EH (cell line): ENCODE measurements at places on chromosomes 12 and 14.

GRCh38 chr14:52377940-52378339, 63.8 kb downstream of the PTGER2 start:
- DNase-seq: no peak

GRCh38 chr12:41919526-41920261, 225.0 kb downstream of the GXYLT1 start:
- DNase-seq: no peak

- no peak for DNase-seq
Measured at GRCh38 chr12:114335607-114336006, 70.3 kb downstream of the TBX5 start.

GRCh38 chr12:43288671-43289425, 263.2 kb downstream of the ADAMTS20 start:
- DNase-seq: no peak

GRCh38 chr14:95522116-95522515, 5.7 kb upstream of the SYNE3 start:
- no peak for DNase-seq

GRCh38 chr12:66746489-66747201, 67.8 kb upstream of the GRIP1 start:
- no peak for DNase-seq

DNA sequence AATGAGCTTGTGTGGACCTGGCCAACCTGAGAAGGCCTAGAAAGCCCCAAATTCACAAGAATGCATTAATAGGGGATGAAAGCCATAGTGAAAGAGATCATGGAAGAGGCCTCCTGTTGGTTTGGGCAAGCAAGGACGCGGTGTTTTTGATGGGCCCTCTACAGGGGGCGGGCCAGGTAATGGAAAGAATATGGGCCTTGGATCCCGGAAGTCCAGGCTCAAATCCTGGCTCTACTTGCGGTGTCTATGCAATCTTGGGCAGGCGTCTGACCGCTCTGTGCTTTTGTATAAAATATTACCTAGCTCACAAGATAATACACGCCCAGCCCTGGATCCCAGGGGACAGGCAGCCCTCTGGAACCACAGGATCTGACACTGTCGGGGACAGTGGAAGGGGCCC, 41.1 kb upstream of the CLMN start:
- no peak for DNase-seq

DNA sequence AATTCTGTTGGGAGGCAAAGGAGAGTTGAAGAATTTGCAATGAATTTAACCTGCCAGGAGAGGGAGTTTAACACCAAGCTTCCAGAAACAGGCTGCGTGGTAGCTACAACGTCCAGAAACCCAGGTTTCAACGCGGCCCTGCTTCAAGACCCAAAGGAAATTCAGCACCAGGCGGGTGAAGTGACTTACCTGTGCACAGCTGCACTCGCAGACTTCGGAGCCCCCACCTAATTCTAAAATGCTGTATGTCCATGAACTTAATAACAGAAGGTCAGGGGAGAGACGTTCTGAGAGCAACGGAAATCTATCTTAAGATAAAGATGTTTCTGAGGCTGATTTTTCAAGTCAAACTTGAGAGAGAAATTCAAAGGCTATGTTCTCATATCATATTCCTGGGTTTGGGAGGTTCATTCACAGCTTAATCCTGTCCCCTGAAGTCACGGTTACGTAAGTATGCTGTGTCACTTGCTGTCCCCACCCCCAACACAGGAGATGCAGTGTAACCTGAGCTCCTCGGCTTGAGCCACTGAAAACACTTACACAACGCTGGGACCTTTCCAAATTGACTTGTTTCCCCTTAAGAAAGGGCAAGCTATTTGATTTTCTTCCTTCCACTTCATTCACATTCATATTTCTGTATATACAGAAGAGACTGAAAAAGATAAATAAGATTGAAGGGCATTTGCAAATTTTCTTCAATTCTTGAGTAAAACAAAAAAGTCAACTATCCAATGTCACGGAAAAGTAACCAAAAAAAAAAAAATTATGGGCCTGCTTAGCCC, 22.7 kb downstream of the CLIP1 start:
- DNase-seq: peak; percentile 93
